Stimulated activated CD4-positive, alpha-beta T cell treated with anti-CD3 and anti-CD28 coated beads, Interleukin-4, amount 100 ng/mL, for 24 hours (primary cell): ENCODE measurements at places on chromosomes 7 and 10.

GRCh38 chr7:139798221-139798620 lies 20.4 kb upstream of the HIPK2 start:
- DNase-seq = no peak

- DNase-seq = no peak
Observed at GRCh38 chr7:16668049-16668858, 22.3 kb downstream of the BZW2 start.

DNA sequence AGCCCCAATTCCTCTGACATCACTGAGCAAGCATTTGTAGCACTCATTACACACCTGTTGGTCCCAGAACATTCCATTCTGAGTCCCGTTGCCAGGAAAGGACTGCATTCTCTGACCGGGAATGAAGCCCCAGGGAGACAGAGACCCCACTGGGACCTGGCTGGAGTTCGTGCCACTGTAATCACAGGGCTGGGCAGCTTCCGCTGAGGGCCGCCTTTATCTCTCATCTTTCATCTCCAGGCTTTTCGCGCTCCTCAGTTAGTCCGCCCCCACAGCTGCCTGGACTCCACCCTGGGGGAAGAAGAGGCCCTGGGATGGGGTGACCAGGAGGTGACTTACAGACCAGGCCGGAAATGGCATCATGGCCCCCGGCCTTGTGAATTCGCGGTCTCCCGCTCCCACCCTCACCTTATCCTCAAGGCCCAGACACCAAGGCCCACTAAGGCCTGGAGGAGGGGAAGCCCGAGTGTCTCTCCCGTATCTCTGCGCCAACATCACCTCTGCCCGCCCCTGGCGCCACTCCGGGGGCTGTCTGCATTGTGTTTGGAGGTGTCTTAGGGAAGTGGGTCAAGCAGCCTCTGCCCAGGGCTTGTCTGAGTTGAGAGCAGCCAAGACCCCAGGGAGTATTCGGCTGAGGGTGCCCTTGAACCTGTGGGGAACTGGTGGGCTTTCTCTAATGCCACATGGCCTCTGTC lies 75.4 kb downstream of the PROSER2 start:
- DNase-seq = no peak

GRCh38 chr7:148633761-148634160 lies 43.2 kb downstream of the C7orf33 start:
- DNase-seq = no peak

DNA sequence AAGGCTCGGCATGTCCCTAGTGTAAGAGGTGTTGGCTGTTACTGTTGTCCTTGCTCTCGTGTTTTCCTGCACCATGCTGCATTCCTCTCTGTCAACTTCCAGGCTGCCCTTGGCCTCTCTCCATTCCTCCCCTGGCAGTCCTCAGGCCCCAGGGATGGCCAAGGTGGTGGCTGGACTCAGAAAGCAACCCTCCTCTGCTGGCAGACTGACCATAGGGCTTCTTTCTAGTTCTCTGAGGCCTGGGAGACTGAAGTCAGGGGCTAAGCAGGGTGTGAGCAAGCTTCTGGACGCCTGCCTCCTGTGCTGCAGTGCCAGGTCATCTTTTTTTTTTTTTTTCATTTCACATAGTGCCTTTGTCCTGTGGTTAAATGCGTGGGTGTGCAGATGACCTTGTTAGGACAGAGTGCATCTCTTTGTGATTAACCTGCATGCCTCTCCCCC lies 72.0 kb downstream of the GOLGA7B start:
- DNase-seq = no peak

DNA sequence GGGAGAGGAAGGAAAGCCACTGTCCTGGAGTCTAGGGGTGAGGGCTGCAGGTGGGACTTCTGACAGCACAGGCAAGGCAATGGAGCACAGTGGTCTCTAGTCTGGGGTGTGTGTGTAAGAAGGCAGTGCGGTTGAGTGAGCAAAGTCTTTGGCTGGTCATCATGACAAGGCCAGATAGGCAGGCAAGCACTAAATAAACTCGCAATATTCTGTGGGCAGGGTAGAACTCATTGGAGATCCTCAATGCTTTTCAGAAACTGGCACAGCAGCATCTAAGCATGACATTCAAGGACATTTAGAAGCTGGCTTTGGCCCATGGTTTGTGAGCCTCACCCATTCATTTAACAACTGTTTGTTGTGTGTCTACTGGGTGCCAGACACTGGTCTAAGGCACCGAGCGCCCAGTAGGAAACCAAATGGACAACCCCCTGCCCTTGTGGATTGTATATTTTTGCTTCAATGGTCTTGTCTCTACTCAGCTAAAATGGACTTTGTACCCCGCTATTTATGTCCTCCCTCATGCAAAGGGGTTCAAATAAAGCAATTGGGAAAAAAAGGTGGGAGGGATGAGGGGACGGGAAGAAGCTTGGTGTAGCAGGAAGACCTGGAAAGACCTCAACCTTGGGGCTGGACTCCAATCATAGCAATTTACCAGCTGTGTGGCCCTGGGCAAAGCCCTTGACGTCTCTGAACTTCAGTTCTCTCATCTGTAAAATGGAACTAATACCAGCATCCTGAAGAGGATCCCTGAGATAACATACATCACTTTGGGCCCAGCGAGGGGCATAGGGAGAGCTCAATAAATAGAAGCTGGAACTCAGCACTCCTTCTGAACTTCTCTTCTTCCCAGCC lies 116.0 kb downstream of the NEURL1 start:
- DNase-seq = no peak

DNA sequence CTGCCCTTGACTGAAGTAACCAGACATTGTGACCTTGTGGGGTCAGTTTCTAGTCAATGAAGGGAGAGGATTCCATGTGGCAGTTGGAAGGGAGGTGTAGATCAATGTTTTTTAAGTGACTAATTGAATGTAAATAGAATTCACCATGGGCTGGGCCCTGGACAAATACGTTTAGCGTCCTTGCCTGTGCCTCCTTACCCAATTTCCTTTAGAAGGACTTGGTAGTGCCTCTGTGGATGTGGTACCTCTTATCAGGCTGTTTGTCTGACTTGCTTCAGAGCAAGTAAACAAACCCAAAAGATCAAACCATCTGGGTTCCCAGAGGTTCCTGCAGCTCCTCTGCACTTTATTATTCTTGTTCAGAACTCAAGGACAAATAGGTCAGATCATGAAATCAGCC lies 4.3 kb upstream of the KAT6B start:
- no peak for DNase-seq

- DNase-seq = no peak
Observed at GRCh38 chr7:151600331-151600730, 80.6 kb upstream of the RHEB start.

DNA sequence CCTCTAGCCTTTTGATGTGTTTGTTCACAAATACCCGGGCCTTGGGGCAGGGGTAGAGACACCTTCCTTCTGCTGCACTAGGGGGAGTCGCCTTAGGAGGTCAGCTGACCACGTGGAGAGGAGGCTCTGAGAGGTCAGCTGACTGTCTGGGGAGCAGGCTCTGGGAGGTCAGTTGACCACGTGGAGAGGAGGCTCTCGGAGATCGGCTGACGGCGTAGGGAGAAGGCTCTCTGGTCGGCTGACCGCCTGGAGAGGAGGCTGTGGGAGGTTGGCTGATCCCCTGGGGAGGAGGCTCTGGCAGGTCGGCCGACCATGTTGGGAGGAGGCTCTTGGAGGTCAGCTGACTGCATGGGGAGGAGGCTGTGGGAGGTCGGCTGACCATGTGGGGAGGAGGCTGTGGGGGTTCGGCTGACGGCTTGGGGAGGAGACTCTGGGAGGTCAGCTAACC lies 59.6 kb upstream of the LYZL1 start:
- no peak for DNase-seq
